ENCODE measurements at places on chromosomes 1 and 21.

DNA sequence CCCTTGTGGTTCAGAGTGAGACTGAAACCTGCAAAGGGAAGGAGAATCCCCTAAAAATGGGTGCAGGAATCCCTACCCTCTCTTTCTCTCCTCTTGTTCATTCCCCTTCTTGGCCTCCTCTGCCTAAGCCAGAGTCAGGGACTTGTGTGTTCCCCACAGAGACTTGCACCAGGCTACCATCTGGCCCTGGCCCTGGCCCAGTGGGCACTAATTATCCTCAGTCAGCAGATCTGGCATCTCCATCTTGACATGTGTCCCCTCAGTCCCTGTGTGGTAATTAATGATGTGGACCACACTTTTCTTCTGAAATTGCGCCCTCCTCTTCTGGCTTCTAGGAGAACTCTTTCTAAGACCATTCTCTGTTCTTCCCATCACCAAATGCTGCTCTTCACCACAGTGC, 354.4 kb downstream of the SETD4 start:
- no peak for DNase-seq
- H3K36me3 ChIP-seq = no peaks in the 10 kb centered on the region
- H3K27me3 ChIP-seq = peaks cover 4% of the 10 kb centered on the region
- no peak overlapping the region for H3K4me3 ChIP-seq
- H3K27ac ChIP-seq = no peak overlapping the region

GRCh38 chr21:28220680-28221079, 772.0 kb downstream of the LTN1 start:
- H3K4me1 ChIP-seq = no peaks in the 10 kb centered on the region
- H3K27me3 ChIP-seq = no peaks in the 10 kb centered on the region
- DNase-seq = no peak
- no peaks in the 10 kb centered on the region for H3K36me3 ChIP-seq
- no peak overlapping the region for H3K4me3 ChIP-seq
- no peak overlapping the region for H3K27ac ChIP-seq

- DNase-seq = peak; percentile 80
- H3K27ac ChIP-seq = no peak overlapping the region
- no peak overlapping the region for H3K4me3 ChIP-seq
- peaks cover 35% of the 10 kb centered on the region for H3K27me3 ChIP-seq
These were observed 6.2 kb upstream of the EFCAB14 start for GRCh38 chr1:46724991-46725735.

- H3K4me3 ChIP-seq = peak overlapping the region; percentile 97
- H3K27me3 ChIP-seq = no peaks in the 10 kb centered on the region
These were observed 246 bp downstream of the ATP2B4 start for GRCh38 chr1:203626910-203627246.

- no peak overlapping the region for H3K27ac ChIP-seq
- no peaks in the 10 kb centered on the region for H3K27me3 ChIP-seq
- no peaks in the 10 kb centered on the region for H3K36me3 ChIP-seq
- no peaks in the 10 kb centered on the region for H3K4me1 ChIP-seq
- no peak overlapping the region for H3K4me3 ChIP-seq
- no peak for DNase-seq
These were observed 914.3 kb upstream of the NCAM2 start for GRCh38 chr21:20083925-20084324.

DNA sequence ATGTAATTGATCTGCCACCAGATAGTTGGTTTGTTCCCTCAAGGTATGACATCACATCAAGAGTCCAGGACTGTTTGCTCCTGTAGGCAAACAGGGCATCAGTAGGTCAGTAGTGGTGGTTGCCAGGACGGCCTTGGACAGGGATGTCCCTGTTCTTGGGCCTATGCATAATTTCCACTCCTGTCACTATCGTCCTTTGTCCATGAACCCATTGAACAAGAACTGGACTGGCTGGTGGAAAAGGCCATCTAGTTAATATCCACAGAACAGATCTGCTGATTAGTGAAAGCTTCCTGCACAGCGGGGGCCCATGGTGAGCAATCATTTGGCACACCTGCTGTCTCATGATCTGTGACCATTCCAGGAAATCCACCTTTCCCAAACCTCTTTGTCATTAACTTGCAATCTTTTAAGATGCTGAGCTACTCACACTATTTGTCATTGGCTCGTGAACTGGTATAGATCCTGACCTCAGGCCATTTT, 12.4 kb upstream of the BSDC1 start:
- H3K4me1 ChIP-seq = peaks cover 2% of the 10 kb centered on the region
- no peak overlapping the region for H3K4me3 ChIP-seq
- peaks cover 5% of the 10 kb centered on the region for H3K27me3 ChIP-seq
- no peak for DNase-seq
- H3K27ac ChIP-seq = no peak overlapping the region

DNA sequence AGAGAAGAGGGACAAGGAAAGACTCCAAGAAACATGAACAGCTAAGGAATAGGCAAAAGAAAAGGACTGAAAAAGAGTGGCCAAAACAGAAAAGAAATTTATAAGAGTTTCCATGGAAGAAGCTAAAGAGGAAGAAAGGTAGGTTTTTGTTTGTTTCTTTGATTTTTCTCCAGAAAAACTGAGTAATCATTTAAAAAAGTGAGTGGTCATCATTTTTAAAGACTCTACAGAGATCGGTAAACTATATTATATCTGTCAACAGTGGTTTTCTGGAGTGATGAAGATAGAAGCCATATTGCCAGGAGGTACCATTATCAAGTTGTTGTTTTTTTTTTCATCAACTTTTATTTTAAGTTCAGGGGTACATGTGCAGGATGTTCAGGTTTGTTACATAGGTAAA, 202.4 kb downstream of the DNAH14 start:
- H3K27ac ChIP-seq = no peak overlapping the region
- no peaks in the 10 kb centered on the region for H3K4me1 ChIP-seq
- no peak overlapping the region for H3K4me3 ChIP-seq
- H3K27me3 ChIP-seq = no peaks in the 10 kb centered on the region

- no peak overlapping the region for H3K4me3 ChIP-seq
- no peaks in the 10 kb centered on the region for H3K27me3 ChIP-seq
- H3K4me1 ChIP-seq = peaks cover 21% of the 10 kb centered on the region
- H3K36me3 ChIP-seq = no peaks in the 10 kb centered on the region
- DNase-seq = no peak
These were observed 155.3 kb downstream of the ADSS2 start for GRCh38 chr1:244296447-244296846.

DNA sequence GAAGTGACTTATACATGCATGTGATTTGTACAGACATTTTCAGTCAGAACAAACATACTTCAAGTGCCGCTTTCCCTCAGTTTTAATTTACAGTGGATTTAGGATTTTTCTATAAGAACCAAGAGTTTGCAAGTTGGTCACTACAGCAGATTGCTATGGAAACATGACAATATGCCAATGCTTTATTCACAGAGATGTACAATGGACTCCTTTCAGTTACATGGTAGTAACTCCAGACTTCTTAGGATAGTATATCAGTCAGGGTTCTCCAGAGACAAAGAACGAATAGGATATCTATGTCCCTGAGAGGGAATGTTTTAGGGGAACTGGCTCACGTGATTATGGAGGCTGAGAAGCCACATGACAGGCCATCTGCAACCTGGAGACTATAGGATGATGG, 27.4 kb downstream of the IFI44 start:
- peaks cover 21% of the 10 kb centered on the region for H3K36me3 ChIP-seq
- no peak for DNase-seq
- H3K4me3 ChIP-seq = no peak overlapping the region
- H3K27ac ChIP-seq = no peak overlapping the region

- no peak overlapping the region for H3K27ac ChIP-seq
- no peaks in the 10 kb centered on the region for H3K27me3 ChIP-seq
- H3K4me3 ChIP-seq = no peak overlapping the region
- no peaks in the 10 kb centered on the region for H3K4me1 ChIP-seq
These were observed 1386.0 kb upstream of the ADGRL4 start for GRCh38 chr1:80392529-80392928.

GRCh38 chr1:161225178-161225533, 704 bp upstream of the TOMM40L start:
- no peak for DNase-seq
- peak overlapping the region; percentile 93 for H3K27ac ChIP-seq
- no peaks in the 10 kb centered on the region for H3K27me3 ChIP-seq
- peaks cover 32% of the 10 kb centered on the region for H3K4me1 ChIP-seq
- peaks cover 2% of the 10 kb centered on the region for H3K36me3 ChIP-seq

- peaks cover 89% of the 10 kb centered on the region for H3K27me3 ChIP-seq
- peaks cover 14% of the 10 kb centered on the region for H3K4me1 ChIP-seq
- no peak for DNase-seq
- peak overlapping the region; percentile 11 for H3K27ac ChIP-seq
- H3K4me3 ChIP-seq = no peak overlapping the region
These were observed 12.4 kb upstream of the TBX15 start for GRCh38 chr1:119000371-119001180.

- peaks cover 6% of the 10 kb centered on the region for H3K4me1 ChIP-seq
- no peaks in the 10 kb centered on the region for H3K36me3 ChIP-seq
- no peak overlapping the region for H3K4me3 ChIP-seq
- DNase-seq = no peak
- no peak overlapping the region for H3K27ac ChIP-seq
These were observed 36.3 kb upstream of the SLC6A9 start for GRCh38 chr1:44067266-44068250.

DNA sequence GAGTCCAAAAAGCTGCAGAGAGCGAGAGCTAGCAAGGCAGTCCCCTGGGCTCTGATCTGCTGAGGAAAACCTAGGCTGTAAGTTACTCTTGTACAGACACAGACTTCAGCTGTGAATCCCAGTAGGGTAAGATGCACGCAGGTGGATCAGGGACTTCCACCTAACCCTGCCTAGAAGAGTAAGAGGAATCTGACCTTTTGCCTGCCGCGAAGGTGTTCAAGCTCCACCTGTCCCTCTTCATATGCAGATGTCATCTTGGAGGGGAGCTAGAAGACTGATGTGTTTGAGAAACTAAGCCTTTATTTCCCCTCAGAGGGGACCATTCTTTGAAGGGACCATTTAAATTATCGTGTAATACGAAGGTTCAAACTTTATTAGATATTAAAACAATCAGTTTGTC, 108.6 kb upstream of the USP24 start:
- H3K27me3 ChIP-seq = peaks cover 20% of the 10 kb centered on the region
- no peak for DNase-seq
- no peaks in the 10 kb centered on the region for H3K36me3 ChIP-seq
- H3K27ac ChIP-seq = no peak overlapping the region

- no peaks in the 10 kb centered on the region for H3K27me3 ChIP-seq
- no peak overlapping the region for H3K27ac ChIP-seq
- H3K4me3 ChIP-seq = no peak overlapping the region
- DNase-seq = no peak
These were observed 224.6 kb upstream of the C1orf174 start for GRCh38 chr1:4124631-4125145.

- no peak for DNase-seq
- no peaks in the 10 kb centered on the region for H3K27me3 ChIP-seq
- no peak overlapping the region for H3K4me3 ChIP-seq
- H3K4me1 ChIP-seq = no peaks in the 10 kb centered on the region
These were observed 278.8 kb downstream of the AMY1C start for GRCh38 chr1:104028416-104029035.

DNA sequence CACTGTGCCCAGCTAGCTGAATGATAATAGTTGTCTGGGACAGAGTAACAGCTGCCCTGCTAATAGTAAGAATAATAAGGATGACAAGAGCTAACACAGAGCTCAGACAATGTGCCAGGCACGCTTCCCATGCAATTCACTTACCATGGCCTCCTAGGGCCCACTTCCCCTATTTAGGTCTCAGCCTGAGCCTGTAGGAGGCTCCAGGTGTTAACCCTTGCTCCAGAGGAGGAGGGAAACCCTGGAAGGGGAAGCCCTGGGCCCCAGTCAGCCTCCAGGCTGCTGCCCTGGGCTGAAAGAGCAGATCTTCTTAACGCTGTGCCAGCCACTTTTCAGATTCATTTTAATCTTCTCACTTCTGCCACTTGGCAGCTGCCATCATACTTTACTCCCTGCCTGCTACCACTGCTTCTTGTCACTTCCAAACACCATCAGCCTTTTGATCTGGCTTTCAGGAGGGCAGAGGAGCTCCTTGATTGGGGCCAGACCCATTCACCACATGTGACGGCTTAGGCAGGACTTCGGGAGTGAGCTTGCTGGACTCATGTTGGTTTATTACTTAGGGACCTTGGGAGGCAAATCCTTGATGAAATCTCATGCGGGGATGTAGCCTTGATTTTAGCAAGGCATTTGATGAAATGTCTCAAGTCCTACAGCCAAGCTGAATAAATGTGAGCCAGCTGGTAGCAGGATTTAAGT, 66.7 kb upstream of the PARP1 start:
- DNase-seq = no peak
- no peak overlapping the region for H3K27ac ChIP-seq
- no peak overlapping the region for H3K4me3 ChIP-seq
- H3K4me1 ChIP-seq = peaks cover 1% of the 10 kb centered on the region
- peaks cover 1% of the 10 kb centered on the region for H3K36me3 ChIP-seq

GRCh38 chr21:29193901-29194300, 63.5 kb downstream of the MAP3K7CL start:
- DNase-seq = no peak
- peaks cover 15% of the 10 kb centered on the region for H3K27me3 ChIP-seq
- H3K27ac ChIP-seq = no peak overlapping the region
- peaks cover 16% of the 10 kb centered on the region for H3K4me1 ChIP-seq

DNA sequence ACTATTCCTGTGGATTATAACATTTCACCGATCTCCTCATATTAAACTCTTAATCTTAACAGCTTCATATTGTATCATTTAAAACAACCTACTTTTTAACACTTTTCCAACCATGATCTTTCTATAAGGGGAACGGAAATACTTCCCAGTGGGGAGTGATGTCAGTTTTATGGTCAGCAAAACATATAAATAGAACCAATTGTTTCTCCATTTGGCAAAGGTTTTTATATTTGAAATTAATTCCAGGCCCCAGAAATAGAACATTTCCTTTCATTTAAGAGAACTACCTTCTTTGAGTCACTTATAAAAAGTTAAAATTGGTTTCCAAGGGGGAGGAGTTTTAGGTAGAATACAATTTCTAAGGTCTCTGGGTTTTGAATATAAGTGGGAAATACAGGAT, 189.6 kb downstream of the TGFBR3 start:
- no peak overlapping the region for H3K27ac ChIP-seq
- peaks cover 50% of the 10 kb centered on the region for H3K4me1 ChIP-seq
- no peak overlapping the region for H3K4me3 ChIP-seq
